ENCODE measurements at places on chromosomes 11 and 22.

DNA sequence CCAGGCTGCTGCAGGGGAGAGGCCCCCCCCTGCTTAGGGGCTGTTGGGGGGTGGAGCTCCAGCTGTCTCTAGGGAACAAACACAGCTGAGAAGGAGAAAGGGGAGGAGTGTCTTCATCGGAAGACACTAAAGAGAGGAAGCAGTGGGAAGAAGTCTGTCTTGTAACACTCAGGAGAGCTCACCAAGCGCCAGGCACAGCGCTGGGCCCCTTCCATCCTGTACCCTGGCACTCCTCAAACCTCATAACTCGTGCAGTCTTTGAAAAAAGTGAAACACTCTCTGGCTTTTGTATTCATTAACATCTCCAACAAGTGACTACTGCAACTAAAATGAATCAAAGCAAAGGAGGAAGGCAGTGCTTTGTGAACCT is 67.4 kb upstream of the PRDM11 start:
- DNase-seq = no peak

- no peak for DNase-seq
Observed at GRCh38 chr11:44760917-44761550, 34.3 kb downstream of the TSPAN18 start.

GRCh38 chr11:32033491-32033890 is 57.4 kb upstream of the RCN1 start:
- no peak for DNase-seq

DNA sequence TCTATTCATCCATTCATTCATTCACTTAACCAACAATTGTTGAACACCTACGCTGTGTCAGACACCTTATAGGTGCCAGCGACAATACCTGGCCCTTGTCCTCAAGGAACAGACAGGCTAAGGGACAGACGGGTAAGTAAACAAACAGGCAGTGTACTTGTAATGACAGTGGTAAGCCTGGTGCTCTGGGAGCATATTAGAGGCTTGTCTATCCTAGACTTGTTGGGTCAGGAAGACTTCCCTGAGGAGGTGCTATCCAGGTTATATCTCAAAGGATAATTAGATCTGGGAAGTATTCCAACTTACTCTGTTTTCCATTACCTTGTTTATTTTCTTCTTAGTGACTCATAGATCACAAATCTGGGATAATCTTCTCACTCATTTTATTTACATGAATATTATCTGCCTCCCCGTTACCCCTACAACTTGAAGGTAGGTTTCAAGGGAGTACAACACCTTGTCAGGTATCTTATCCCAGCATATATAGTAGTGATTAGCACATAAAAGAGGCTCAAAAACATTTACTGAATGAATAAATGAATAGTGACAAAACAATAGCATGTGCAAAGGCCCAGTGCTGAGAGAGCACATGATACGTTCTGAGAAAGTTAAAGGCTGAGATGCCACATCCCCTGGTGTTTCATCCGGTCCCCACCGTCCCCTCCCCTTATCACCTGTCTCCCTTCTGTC is 75.3 kb upstream of the NCAM1 start:
- DNase-seq = no peak

DNA sequence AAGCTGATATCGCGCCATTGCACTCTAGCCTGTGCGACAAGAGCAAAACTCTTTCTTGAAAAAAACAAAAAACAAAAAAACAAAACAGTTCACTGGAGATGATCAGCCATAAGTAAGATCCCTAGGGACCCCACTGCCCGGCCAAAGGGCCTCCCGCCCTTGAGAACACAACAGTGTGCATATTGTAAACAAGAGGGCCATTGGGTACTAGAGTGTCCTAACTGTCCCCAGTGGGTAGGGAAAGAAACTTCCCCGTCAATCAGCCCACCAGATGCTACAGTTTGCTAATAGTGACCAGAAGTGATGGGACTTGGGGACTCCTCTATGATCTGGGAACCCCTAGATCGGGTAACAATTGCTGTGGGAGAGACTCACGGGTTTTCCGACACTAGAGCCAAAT is 3.7 kb upstream of the ACY3 start:
- DNase-seq = no peak

GRCh38 chr11:134252346-134253187 is 585 bp downstream of the THYN1 start:
- no peak for DNase-seq

DNA sequence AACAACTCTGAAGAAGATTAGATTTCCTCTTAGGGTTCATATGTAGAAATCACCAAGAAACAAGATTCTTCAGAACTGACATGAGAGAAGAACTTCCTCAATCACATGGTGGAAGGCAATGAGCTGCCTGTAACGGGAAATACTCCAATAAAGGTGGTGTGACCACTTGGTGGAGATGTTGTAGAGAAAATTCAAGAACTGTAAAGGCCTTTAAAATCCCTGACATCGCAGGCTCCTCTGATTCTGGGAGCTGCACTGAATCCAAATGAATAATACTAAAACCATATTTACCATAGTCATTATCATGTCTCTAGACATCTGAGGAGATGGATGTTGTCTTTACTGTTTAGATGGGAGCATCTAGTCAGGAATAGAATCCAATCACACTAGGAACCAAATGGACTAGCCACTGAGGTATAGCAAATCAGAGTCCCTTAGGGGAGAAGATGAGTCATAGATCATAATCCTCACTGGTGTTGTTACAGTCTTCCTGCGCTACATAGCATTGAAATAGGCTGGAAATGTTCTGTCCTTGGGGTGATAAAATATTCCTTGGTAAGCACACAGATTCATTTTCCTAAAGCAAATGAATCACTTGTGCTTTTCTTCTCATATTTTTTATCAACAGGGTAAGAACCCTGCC is 321.6 kb upstream of the TENM4 start:
- DNase-seq = no peak

DNA sequence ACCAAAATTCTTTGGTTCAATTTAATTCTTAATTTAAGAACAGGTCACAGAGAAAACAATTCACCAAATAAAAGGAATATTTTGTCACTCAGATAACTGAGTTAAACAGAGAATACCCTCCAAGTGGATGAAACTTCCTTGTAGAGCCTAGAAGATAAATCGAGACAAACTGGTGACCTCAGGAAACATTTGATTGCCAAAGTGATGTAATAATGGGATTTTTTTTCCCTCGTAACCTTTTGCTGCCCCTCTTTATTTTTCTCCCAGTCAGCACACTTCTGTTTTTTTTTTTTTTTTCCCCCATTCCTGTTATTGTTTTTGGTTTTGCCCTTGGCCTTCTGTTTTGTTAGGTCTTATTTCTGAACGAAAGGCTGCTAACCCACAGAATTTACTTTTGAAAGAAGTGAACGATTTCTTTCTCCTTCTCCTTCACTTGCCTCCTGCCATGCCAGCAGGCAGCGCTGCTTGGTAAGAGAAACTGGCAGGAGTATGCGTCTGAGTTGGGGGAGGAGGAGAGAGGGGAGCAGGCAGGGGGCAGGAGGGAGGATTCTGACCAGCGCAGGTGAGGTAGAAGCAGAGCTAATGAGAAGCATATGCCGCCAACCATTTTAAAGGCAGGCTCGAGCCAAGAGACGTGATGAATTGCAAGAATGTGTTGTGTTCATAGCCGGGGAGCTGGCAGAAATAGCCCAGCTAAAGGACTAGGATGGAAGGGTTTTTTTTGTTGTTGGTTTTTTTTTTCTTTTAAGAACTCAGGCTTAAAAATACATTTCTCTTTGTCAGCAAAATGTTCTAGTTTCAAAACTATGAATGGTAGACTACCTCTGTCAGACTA is 121.9 kb upstream of the MTMR2 start:
- DNase-seq = peak; percentile 70

DNA sequence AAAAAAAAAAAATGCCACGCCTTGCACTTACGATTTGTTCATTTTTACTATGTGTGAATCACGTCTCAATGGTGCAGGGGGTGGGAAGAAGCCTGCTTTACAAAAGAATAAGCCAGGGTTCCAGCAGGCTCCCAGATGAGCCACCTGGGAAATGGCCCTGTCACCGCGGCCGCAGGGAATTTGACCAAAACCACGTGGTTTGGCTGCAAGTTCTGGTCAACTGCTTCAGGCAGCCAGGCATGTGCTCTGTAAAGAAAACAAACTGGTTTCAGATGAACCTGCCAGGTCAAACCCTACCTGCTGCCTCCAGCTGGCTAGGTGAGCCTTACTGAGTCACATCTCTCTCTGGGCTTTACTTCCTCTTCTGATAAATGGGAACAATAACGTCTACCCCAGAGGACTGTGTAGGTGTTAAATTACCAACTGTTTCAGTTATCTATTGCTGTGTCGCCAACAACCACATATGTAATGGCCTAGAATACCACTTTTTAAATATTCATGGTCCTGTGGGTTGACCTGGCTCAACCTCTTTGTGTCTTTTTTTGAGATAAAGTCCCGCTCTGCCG is 30.5 kb upstream of the GCAT start:
- no peak for DNase-seq

DNA sequence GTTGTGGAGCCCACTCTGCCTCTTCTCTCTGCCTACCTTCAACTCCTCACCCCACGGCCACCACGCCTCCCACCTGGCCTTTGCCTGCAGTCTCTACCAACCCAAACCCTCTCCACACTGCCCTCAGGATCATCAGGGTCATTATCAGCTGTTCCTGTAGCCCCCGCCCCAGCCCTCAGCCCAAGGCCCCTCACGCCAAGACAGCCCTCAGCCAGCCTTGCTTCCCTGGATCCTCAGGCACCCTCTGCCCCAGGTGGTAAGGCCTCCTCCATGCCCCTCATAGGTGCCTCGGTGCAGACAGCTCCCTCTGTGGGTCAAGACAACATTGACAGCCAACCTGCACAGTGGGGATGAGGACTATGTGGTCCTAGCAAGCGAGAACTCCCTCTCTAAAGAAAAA is 1.7 kb downstream of the SBF1 start:
- DNase-seq = no peak

DNA sequence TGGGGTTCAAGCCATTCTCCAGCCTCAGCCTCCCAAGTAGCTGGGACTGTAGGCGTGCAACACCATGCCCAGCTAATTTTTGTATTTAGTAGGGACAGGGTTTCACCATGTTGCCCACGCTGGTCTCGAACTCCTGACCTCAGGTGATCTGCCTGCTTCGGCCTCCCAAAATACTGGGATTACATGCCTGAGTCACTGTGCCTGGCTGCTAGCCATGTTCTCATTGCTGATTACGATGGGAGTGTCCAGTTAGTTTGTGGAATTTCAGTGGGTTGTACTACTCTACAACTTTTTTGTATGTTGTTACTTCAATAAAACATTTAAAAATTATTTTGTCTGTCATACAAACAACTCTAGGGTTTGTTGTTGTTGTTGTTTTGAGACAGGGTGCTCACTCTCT is 4.8 kb upstream of the VPS11 start:
- DNase-seq = no peak

GRCh38 chr11:114196997-114197703 is 99.0 kb upstream of the NNMT start:
- no peak for DNase-seq

DNA sequence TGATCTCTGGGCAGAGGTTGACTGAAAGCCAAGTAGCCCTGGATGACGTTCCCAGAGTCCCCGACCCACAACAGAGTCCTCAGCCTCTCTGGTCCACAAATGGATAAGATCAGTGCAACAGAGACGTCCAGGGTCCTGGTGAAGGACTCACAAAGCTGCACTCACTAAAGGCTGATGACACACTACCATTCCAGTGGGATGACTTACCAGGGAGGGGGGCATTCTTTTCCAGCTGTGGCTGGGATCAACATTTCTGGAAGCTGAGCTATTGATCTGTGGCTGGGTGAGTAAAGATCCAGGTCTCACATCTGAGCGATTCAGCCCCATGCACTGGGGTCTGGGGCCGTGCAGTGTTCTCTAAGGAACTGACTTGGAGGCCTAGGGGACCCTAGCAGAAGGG is 296.2 kb downstream of the NTM start:
- DNase-seq = no peak

DNA sequence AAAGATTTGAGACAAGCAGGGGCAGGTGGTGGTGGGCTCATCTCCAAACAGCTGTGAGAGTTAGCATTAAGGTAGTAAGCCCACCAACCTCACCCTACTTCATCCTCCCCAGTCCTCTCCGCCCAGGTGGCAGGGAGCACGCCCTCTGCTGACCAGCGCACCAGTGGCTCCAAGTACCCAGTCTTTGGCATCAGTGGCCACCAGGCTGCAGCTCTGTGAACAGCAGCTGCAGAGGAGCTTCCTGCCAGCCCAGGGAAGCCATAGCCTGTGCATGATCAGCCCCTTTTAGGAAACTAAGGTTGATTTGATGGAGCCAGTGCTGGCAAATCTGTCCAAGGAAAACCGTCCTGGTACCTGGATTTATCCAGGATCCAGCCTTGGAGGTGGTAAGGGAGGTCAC is 21.7 kb downstream of the CAVIN3 start:
- DNase-seq = no peak

- peak; percentile 28 for DNase-seq
Observed at GRCh38 chr11:72358466-72359405, 75.6 kb downstream of the CLPB start.

DNA sequence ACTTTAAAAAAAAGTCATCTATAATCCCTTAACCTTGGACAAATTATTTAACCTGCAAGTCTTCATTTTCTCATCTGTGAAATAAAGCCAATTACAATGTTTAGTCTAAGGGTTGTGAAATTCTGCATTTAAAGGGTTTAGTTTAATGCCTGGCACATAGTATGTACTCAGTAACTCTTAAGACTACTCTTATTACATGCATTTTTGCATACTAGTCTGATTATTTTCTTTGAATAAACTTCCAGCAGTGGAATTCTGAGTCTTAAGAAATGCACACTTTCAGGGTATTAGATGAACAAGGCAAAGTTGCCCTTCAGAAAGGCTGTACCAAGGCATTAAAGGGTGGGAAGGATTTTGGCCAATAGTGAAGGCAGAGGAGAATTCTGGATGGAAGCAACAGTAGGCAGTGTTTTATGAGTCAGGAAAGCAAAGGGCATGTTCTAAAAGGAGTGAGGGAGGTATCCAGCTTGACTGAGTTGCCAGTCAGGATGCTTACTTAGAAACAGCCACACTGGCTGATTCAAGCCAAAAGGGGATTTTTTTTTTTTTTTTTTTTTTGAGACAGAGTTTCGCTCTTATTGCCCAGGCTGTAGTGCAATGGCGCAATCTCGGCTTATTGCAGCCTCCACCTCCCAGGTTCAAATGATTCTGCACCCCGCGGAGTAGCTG is 50.5 kb downstream of the SWAP70 start:
- no peak for DNase-seq

- no peak for DNase-seq
Observed at GRCh38 chr11:71977743-71978418, 20.8 kb upstream of the IL18BP start.

GRCh38 chr11:15923183-15923582 is 433.2 kb downstream of the SOX6 start:
- no peak for DNase-seq

DNA sequence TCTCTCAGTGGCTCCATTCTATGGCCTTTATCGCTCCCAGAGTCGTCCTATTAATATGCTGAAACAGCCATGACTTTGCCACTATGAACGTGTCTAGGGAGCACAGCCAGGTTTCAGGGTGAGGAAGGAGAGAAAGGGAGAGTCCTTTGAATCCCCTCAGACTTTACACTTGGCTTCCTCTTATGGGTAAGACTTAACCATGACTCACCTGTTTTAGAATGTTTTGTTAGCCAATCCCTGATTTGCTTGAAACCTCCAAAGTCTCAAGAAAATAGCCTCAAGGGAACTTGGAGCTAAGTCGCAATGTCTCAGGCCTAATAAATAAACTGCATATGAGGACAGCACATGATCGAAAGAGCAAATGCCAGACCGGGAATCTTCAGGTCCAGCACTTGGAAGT is 131.2 kb upstream of the RCN1 start:
- DNase-seq = no peak
